Renal pelvis (tissue), 12 donors: ENCODE measurements at places on chromosomes 4 and X. TPM values are rescaled to one million over a fixed set of nuclear protein-coding genes. Genes with fewer than 3 reads are reported as not detected.
A peak's percentile ranks its signal among the peaks of the same experiment; 100 is the strongest.

DNA sequence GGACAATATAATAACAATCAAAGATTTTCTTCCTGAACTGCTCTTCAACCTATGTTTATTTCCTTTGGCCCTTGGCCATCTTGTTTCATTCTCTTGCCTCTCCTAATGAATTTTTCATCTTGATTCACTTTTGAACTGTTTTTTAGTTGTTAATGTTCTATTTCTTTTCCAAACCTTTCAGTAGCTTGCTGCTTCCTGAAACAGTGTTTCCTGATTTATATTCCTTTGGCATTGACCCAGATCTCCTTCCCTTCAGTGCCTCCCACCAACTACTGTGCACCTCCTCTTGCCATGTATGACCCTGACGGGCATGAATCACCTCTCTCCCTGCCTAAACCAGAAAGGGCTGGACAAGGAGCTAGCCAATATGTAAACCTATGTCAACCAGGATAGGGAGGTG, 25.6 kb upstream of the SPP1 start:
- DNase-seq = peak; percentile 67

PRDM8 gene
- 0.93 TPM for polyA plus RNA-seq

CNKSR2 gene
- polyA plus RNA-seq = 1.3 TPM

PNMA6A gene
- 13.1 TPM for polyA plus RNA-seq

- no peak for DNase-seq
Observed at GRCh38 chr4:184099000-184099399, 118.7 kb downstream of the ENPP6 start.

GRCh38 chrX:50107470-50107869, 93.3 kb downstream of the AKAP4 start:
- DNase-seq = no peak

DNA sequence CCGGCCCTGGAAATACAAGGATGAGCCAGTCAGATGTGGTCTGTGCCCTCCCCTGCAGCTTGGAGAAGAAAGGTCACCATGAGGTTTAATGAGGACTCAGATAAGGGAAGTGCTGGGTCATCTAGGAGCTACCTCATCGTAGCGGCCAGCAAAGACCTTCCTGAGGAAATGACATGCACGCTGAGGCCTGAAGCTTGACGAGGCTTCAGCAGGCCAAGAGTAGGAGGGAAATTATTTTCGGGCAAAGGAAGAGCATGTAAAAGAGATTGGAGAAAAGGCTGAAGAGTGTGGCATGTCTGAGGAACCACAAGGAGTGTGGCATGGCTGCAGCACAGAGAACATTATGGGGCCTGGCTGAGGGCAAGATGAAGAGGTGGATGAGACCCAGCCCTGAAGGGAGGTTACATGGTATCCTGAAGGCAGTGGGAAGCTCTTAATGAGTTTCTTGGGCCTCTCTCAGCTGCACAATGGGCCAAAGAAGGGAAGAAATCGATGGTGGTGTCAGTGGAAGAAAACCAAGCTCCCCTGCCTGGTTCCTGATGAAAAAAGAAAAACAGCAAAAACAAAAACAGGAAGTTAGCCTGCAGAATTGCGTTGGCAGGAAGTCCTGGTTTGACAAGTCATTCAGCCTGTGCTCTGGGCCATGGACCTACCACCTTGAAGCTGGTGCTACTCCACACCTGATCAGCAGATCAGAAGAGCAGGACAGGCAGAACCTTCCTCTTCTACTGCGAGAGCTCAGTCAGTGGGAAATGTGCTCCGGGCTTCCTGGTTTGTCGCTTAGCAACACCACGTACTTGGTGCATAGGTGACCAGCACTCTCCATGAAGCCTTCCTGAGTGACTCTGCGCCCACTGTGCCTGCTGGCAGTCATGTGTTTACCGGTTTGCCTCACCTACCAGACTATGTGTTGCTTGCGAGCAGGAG, 134.5 kb upstream of the KLF3 start:
- peak; percentile 49 for DNase-seq

GRCh38 chr4:25283948-25284347, 28.6 kb upstream of the ZCCHC4 start:
- DNase-seq = no peak

TAF9B gene
- polyA plus RNA-seq = 47.4 TPM

- DNase-seq = no peak
Observed at GRCh38 chr4:158016511-158016910, 156.3 kb downstream of the GASK1B start.

DNA sequence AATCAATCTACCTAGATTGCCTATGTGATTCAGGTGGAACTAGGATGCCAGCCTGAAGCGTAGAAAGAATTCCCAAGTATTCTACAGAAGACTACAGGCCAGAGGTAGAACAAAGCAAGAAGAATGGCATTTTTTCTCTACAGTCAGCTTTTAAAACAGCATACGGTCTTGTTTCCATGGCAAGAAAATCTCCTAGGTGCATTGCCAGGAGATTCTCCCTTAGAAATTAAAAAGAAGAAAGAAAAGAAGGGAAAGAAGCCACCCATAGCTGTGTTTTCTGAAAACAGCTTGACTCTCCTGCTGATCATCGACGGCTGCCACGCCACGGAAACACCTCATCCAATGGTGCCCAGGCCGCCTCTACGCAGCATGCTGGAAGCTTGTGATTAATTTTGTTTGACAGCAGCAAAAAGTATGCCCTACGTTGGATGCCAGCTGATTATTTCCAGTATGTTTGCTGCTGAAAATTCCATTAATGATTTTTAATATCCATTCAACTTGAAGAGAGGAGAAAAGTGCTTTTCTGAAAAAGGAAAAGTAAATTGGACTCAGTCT, 24.1 kb downstream of the ANK2 start:
- DNase-seq = no peak

GRCh38 chrX:66200855-66201795, 37.1 kb downstream of the HEPH start:
- no peak for DNase-seq

DNA sequence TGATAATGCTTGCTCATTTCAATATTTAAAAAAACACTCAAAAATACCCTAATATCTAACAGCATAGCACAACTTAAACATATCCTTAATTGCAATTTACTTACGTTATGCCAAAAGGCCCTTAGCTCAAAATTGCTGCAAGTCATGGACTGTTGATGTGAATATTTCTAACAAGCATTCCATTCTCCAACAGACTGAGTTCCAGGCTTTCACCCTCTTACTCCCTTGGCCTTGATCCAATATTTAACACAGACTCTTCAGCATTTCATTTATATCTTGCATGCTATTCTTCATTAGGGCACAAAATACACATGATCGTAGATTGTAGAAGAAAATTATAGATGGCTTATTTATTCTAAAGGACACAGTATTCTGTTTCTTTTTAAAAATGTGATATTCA, 96.5 kb downstream of the RNF150 start:
- DNase-seq = no peak

SLC38A5 gene
- polyA plus RNA-seq = 10.3 TPM

WWC2 gene
- 65.2 TPM for polyA plus RNA-seq

- DNase-seq = peak; percentile 46
Observed at GRCh38 chr4:48813964-48814363, 16.9 kb upstream of the OCIAD1 start.

GRCh38 chr4:158871335-158871724, 102.5 kb downstream of the FNIP2 start:
- no peak for DNase-seq

GDPD2 gene
- 2.2 TPM for polyA plus RNA-seq

DNA sequence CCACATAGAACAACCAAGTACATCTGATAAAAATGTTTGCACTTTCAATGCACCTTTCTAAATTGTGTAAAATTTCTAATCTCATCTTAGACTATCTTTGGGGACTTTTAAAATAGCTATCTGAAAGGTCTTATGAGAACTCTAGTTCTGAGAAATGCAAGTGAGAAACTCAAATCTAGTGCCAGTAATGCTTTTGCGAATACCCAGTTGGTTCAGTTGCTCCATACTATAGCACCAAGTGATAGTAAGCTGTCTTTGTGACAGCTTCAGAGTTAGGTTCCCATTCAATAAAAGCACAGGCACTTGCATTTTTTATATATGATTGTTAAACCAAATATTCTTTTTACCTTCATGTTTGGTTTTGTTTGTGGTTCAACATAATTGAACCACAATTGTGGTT, 4.5 kb upstream of the ITM2A start:
- DNase-seq = no peak

DNA sequence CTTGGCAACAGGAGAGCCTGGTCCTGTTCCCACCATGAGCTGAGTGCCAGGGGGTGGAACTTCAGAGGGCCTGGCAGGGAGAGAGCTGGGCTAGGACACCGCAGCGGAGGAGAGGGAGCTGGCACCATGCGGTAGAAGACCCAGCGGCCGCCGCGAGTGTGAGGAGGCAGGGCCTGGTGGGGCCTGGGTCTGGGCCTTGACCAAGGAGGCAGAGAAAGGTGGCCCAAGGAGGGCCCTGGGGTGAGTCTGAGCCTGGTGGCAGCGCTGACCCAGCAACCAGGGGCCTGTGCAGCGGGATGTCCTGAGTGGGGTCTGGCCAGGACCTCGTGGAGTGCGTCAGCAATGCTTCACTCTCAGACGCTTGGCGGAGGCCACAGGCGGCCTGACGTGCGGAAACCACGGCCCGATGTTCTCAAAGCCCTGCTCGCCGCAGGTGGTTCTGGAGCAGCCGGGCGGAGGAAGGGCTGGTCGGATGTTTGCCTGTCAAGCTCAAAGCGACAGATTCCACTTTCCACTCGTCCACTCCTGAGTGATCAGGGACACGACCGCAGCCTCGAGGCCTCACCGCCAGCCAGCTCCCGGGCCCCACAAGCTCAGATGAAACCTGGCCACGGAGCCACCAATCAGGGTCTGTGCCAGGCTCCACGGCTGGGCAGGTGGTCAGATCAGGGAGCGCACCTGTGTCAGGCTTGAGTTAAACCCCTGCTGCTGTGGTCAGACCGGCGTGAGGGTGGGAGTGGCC, 20.8 kb downstream of the ATP5ME start:
- DNase-seq = no peak

SERPINA7 gene
- not detected for polyA plus RNA-seq

DNA sequence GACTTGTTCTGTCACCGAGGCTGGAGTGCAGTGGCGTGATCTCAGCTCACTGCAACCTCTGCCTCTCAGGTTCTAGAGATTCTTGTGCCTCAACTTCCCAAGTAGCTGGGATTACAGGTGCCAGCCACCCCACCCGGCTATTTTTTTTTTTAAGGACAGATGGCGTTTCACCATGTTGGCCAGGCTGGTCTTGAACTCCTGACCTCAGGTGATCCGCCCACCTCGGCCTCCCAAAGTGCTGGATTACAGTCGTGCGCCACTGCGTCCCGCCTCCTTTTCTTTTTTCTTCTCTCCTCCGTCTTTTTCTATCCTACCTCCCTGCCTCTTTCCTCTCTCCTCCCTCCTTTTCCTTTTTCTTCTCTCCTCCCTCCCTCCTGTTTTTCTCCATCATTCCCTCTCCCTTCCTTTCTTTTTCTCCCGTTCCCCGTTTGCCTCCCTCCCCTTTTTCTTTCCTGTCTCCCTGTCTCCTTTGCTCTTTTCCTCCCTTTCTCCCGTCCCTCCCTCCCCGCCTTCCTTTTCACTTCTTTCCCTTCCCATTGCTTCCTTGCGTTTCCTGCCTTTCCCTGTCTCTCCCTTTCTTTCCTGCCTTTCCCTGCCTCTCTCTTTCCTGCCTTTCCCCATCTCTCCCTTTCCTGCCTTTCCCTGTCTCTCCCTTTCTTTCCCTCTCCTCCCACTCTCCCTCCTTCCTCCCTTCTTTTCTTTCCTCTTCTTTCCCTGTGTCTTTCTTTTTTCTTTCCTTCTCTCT, 2.1 kb upstream of the SLC25A6 start:
- no peak for DNase-seq

GRCh38 chr4:1541449-1542225, 135.4 kb upstream of the NKX1-1 start:
- no peak for DNase-seq

DNA sequence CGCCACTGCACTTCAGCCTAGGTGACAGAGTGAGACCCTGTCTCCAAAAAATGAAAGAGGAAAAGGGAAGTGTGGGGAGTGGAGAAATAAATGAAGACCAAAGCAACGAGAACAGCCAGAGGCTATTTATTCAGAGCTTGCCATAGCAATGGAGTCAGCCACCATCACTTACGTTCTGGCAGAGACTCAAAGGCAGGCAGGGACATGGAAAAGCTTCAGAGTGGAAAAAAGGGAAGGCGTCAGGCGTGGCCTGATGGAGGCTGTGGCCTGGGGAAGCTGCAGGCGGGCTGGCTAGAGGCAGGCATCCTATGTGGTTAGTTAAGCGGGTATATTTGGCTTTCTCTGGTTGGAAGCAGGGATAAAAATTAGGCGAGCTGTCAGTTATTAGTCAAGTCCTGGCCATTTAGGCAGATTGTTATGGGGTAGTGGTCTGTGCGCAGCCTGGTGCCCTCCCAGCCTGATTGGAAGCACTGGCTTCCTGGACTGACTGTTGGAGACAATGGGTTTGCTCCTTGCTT, 73.3 kb downstream of the DCTD start:
- no peak for DNase-seq
